Stimulated activated CD4-positive, alpha-beta T cell treated with anti-CD3 and anti-CD28 coated beads, Interleukin-12 subunit alpha, Interleukin-12 subunit beta, amount 100 ng/mL, for 4 hours (primary cell): ENCODE measurements at places on chromosomes 6 and 20.

GRCh38 chr6:40918040-40918651 is 120.9 kb downstream of the UNC5CL start:
- no peak for DNase-seq

DNA sequence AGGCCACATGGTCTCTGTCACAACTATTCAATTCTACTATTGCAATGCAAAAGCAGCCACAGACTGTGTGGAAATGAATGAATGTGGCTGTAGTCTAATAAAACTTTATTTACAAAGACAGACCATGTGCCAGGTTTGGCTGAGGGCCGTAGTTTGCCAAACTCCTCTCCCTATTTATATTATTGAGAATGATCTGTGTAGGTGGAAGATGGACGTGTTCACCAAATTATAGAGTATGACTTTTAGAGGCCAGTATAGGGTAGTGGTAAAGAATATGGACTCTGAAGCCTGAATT is 125.7 kb upstream of the MYLIP start:
- no peak for DNase-seq

DNA sequence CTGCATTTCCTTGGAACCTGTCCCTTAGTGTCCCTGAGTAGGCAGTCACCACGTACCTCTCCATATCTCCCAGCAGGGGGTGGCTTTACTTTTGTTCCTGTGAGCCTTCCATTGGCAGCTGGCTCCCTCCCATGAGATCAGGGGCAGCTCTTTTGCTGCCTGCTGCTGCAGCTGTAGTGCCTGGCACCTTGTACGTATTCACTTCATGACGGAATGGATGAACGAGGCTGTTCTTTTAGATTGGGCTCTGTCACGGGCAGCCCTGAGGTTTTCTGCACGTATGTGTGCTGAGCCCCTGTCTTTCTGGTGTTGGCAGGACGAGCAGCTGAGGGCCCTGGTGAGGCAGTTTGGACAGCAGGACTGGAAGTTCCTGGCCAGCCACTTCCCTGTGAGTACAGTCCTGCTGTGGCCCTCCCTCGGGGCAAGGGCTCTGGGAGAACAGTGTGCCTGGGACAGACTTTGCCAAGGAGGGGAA is 14.6 kb downstream of the MYBL2 start:
- DNase-seq = no peak

GRCh38 chr6:93242049-93242448 is 177.3 kb downstream of the EPHA7 start:
- DNase-seq = no peak

GRCh38 chr6:125974214-125974866 is 12.0 kb upstream of the TRMT11 start:
- DNase-seq = no peak

DNA sequence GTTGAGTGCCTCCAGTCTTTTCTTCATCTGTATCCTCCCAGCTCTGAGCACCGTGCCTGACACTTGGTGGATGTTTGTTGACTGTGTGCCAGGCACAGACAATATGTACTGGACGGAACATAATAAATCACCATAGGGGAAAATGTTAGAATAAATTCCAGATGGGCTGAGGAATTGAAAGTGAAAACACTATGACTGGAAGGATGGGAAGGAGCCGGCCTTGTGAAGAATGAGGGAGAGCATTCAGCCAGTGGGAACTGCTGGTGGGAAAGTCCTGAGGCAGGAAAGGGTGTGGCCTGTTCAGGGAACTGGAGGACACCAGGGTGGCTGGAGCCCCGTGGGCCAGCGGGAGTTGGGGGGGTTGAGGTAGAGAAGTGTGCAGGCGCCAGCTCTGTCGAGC is 75.4 kb downstream of the MTHFD1L start:
- no peak for DNase-seq

DNA sequence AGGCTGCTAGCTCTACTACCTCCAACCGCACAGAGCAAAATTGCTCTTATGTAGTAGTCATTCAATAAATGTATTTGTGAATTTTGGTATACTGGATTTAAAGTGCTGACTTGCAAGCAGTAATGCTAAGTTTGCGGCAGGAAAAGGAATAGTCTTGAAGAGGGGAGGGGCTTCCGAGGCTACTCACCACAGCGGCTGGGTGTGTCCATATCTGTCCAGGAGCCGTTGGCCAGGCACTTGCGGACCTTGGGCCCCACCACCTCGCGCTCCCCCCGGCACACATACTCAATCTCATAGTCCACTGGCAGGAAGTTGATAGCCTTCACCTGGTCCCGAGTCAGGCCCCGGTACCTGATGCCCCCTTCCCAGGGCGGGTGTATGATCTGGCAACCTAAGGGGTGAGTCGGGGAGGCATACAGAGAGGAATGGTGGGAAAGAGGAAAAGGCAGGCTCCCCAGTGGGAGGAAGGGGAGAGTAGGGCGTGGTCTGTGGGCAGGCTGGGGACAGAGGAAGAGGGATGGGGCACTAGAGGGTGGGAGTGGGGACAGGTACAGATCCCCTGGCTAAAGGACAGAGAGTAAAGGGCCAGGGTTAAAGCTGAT is 1.7 kb downstream of the GABBR1 start:
- no peak for DNase-seq

DNA sequence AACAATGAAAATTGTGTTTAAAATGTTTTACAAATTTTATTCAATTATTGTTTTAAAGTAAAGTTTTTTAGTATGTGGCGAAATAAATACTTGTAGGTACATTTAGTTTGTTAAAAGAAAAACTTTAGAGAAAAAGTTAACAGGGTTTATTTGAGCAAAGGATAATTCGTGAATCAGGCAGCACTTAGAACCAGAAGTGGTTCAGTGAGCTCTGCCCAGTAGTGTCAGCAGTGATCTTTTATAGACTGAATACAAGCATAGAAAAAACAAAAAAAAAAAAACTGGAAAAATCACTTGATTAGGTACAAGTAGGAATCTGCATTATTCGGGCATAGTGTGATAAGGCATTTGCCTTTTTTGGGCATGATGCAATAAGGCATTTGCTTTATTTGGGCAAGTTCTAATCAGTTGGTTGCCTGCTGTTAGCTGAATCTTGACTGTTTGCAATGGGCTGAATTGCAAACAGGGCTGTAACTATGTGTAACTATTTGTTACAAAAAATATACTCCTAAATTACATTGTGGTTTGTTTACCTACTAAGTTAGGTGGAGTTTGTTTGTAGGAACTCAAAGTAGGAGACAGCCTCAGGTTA is 122.9 kb upstream of the MMS22L start:
- DNase-seq = no peak

GRCh38 chr6:17542243-17542642 is 57.9 kb upstream of the FAM8A1 start:
- no peak for DNase-seq

- no peak for DNase-seq
Observed at GRCh38 chr20:50565383-50565782, 55.2 kb downstream of the PTPN1 start.

GRCh38 chr6:6610031-6610591 is 21.6 kb downstream of the LY86 start:
- peak; percentile 24 for DNase-seq

DNA sequence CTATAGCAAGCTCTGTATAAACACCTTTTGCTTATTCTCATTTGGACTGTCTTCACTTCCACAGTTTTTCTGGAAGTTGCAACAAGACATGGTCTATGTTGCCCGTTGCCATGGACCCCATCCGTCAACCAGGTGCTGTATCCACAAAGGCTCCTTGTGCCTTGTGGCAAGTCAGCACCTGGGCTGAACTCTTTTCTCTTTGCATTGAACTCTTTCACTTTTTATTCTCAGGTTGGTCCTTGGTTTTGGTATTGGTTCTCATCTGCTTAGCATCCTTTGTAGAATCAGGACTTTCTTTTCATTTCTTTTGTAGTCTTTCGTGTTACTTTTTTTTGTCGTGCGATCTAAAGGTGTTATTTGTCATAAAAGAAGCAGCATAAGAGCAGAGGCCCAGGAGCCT is 5.0 kb upstream of the GSTA1 start:
- DNase-seq = no peak
